Breast epithelium (tissue), 4 donors: ENCODE measurements at places on chromosomes 4 and X.

- no peak overlapping the region for H3K4me3 ChIP-seq
- H3K4me1 ChIP-seq, result no peaks in the 10 kb centered on the region
- no peak overlapping the region for H3K27ac ChIP-seq
- H3K27me3 ChIP-seq, result no peaks in the 10 kb centered on the region
- H3K36me3 ChIP-seq, result no peaks in the 10 kb centered on the region
Observed at GRCh38 chrX:76850851-76851250, 423.3 kb downstream of the MAGEE1 start.

- no peak for DNase-seq
- no peak overlapping the region for H3K4me3 ChIP-seq
- H3K4me1 ChIP-seq, result no peaks in the 10 kb centered on the region
- H3K27me3 ChIP-seq, result no peaks in the 10 kb centered on the region
- no peak overlapping the region for H3K27ac ChIP-seq
- H3K36me3 ChIP-seq, result no peaks in the 10 kb centered on the region
Observed at GRCh38 chr4:183885205-183885720, 19.8 kb upstream of the STOX2 start.

GRCh38 chrX:98432413-98432812, 1548.7 kb downstream of the RPA4 start:
- no peaks in the 10 kb centered on the region for H3K36me3 ChIP-seq
- H3K4me1 ChIP-seq, result no peaks in the 10 kb centered on the region

DNA sequence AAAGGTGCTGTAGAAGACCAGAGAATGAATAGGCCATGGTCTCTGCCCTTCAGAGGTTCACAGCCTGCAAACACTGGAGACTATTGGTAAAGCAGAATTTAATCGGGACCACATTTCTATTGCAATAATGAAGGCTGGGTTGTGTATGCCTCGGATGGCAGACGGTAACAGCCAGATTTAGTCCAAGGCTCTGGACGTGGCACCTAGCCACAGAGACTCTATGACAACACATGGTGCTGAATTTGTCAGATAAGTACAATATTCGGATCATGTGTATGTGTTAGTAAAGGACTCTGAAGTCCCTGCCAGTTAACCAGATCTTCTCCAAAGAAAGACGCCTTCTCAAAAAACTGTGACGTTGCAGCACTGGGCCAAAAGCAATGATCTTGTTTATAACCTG, 129.0 kb downstream of the DCTD start:
- no peak for DNase-seq
- H3K4me3 ChIP-seq, result no peak overlapping the region
- H3K27ac ChIP-seq, result no peak overlapping the region
- no peaks in the 10 kb centered on the region for H3K27me3 ChIP-seq

DNA sequence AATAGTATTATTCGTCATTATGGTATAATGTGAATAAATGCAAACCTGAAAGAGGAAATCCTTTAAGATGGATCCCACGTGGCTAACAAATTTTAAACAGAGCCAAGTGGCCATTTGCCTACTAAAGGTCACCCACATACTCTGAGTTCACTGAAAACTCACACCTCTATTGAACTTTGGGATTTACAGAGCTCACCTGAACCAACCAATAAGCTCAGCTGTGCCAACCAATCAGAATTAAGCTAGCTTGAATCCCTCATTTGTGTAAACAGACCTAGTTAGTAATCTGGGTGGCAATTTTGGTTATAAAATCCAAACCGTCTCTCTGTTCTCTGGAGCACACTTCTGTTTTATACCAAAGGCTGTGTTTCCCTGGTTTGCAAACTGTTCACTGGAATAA, 5.4 kb upstream of the NUDT9 start:
- DNase-seq, result no peak
- H3K27me3 ChIP-seq, result no peaks in the 10 kb centered on the region
- no peaks in the 10 kb centered on the region for H3K36me3 ChIP-seq
- H3K27ac ChIP-seq, result no peak overlapping the region

DNA sequence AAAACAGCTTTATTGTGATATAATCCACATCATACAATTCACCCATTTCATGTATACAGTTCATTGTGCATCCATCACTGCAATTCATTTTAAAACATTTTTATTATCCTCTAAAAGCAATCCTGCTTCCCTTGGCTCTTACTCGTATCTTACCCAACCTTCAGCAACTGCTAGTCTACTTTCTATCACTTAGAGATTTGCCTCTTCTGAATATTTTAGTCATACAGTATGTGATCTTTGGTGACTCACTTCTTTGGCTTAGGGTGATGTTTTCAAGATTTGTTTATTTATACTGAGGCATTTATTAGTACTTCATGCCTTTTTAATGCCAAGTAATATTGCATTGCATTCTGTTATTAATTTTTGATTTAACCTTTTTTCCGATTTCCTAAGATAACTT, 15.0 kb upstream of the MSMO1 start:
- no peak for DNase-seq
- no peak overlapping the region for H3K4me3 ChIP-seq
- H3K27ac ChIP-seq, result no peak overlapping the region
- no peaks in the 10 kb centered on the region for H3K4me1 ChIP-seq
- no peaks in the 10 kb centered on the region for H3K36me3 ChIP-seq

DNA sequence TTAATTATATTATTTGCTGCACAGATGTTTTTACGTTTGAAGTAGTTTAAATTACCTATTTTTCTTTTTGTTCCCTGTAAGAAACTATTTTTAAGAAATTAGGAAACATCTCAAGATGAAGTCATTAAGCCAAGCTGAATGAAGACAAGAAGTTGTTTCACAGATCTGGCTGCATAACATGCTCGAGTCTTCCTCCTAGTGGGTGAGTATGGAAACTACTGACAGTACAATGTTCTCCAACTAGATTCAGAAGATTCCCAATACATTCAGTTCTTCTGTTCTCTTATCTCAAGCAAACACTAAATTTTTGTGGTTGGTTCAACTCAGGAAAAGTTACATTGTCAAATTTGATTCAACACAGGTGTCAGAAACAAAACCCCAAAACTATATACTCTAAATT, 256.8 kb upstream of the VCX start:
- no peaks in the 10 kb centered on the region for H3K4me1 ChIP-seq
- no peak overlapping the region for H3K4me3 ChIP-seq
- H3K27ac ChIP-seq, result no peak overlapping the region
- DNase-seq, result no peak
- no peaks in the 10 kb centered on the region for H3K36me3 ChIP-seq

DNA sequence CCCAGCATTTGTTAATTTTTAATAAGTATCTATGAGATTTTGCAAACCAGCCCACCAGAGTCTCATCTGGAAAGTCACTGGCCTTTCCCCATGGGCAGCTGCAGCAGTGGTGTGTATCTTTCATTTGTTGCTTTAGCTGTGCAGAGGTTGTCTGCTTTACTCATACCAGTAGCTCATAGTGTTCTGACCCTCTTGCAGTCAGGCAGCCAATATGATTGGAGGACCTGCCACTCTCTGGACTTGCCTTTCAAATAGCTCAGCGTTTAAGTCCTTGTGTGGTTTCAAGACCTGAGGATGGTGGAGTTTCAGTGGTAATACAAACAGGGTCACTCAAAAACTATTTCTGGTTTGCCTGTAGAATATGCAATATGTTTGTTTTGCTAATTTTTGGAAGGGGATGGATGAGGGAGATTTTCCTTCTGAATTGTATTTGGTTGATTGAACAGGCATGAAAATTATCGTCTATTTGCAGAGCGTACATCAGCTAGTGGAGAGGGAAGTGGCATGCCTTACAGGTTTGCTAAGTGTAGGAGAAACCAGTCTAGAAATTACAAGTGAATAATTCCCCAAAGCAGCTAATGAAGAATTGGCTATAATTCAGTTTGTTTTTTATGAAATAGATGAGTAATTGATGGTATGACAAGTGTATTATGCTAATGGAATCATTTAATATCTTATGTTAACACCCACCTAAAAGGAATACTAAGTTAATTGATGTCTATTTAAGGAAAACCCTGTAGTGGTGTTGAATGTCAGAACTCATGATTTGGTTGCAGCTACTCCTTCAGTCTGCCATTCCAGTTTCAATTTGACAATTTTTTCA, 8.9 kb downstream of the POLA1 start:
- no peaks in the 10 kb centered on the region for H3K36me3 ChIP-seq
- H3K4me3 ChIP-seq, result no peak overlapping the region
- peaks cover 6% of the 10 kb centered on the region for H3K27me3 ChIP-seq
- H3K27ac ChIP-seq, result no peak overlapping the region
- H3K4me1 ChIP-seq, result no peaks in the 10 kb centered on the region

DNA sequence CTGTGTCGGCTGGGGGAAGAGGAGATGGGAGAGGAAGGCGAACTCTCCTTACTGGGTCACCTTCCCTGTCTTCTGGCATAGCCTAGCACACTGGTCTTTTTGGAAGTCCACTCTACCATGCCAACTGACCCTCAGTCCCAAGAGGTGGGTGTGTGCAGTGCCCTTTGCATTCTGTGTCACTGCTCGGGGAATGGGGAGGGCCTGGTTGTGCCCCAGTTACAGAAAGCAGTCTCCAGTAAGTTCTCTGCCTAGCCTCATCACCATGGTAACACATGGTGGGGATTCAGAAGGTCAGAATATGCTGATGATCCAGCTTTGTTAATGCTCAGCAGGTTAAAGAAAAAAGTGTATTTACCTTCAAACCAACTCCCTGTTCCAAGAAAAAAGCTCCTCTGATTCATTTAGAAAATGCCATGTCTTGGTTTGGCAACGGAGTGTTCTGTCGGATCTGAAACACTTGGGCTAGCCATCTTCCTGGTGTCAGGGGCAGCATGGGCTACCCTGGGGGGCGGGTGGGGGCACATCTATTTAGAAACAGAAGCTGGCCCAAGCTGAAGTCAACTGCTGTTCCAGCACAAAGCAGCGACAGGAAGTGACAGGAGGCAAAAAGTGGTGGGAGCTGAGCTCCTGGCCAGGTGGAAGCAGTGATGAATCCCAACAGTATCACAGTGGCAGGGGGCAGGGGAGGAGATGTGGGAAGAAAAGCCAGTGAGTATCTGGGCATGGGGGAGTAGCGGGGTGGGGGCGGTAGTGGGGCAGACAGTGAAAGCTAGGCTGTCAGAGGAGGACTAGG, 37.0 kb downstream of the NSG1 start:
- H3K4me1 ChIP-seq, result no peaks in the 10 kb centered on the region
- DNase-seq, result no peak
- no peak overlapping the region for H3K4me3 ChIP-seq
- H3K36me3 ChIP-seq, result no peaks in the 10 kb centered on the region

GRCh38 chr4:15891312-15891711, 47.2 kb downstream of the FGFBP1 start:
- no peak overlapping the region for H3K4me3 ChIP-seq
- no peak for DNase-seq
- no peaks in the 10 kb centered on the region for H3K36me3 ChIP-seq

DNA sequence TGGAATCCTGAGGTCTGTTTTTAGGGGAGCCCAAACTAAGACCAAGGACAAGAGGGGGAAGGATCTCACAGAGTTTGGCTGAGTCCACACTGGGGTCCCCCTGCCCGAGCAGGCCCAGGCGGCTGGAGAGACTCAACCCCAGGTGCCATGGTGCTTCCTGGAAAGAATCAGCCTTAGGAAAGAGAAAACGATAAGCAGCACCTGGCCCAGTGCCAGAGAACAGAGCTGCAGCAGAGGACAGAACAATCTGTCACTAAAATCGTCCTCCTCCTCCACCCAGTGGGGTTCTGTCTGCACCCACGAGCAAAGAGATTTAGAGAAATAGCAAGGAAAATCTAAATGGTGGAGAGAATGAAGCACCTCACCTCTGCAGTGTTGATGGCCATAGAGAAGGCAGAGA, 470.5 kb downstream of the BCOR start:
- peaks cover 62% of the 10 kb centered on the region for H3K27me3 ChIP-seq
- no peak overlapping the region for H3K27ac ChIP-seq
- no peaks in the 10 kb centered on the region for H3K36me3 ChIP-seq
- no peak overlapping the region for H3K4me3 ChIP-seq

DNA sequence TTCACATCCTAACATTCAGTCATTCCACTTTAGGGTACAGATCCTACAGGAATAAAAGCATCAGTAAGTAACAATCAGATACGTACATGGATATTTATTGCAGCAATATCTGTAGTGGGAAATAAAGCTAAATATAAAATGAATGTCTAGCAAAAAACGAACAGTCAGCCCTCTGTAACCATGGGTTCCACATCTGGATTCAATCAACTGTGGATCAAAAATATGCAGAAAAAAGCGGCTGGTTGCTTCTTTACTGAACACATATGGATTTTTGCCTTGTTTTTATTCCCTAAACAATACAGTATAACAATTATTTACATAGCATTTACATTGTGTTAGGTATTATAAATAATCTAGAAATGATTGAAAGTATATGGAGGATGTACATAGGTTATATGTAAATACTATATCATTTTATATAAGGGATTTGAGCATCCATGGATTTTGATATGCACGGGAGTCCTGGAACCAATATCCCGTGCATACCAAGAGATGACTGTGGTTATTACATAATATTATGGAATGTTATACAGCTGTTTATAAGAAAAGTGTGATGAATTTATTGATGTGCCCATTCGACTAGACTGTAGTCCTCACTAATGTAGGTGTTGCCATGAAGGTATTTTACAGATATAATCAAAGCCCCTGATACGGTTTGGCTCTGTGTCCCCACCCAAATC, 132.8 kb downstream of the ARHGEF9 start:
- no peak for DNase-seq
- H3K4me3 ChIP-seq, result no peak overlapping the region
- no peaks in the 10 kb centered on the region for H3K27me3 ChIP-seq

DNA sequence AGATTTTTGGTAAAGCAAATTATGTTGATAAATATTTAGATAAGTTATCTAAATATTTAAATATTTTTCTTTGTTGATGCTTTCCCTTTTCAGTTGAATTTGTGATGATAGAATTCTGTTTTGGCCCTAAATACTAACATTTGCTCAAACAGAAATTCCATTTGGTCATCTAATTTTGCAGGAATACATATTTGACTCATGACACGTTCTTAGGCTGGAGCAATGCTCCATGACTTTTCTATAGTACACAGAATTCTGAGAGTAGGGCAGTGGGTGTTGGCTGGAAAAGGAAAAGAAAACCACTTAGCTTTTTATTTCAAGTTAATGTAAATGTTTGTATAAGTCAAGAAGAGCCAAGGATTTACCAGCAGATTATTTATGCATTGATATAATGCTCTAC, 58.6 kb upstream of the GK2 start:
- no peaks in the 10 kb centered on the region for H3K36me3 ChIP-seq
- no peak overlapping the region for H3K4me3 ChIP-seq
- no peaks in the 10 kb centered on the region for H3K4me1 ChIP-seq
- no peak overlapping the region for H3K27ac ChIP-seq

- H3K4me3 ChIP-seq, result no peak overlapping the region
- peak overlapping the region; percentile 76 for H3K27ac ChIP-seq
- H3K4me1 ChIP-seq, result no peaks in the 10 kb centered on the region
- no peak for DNase-seq
Observed at GRCh38 chr4:88320780-88321373, 36.5 kb upstream of the PPM1K start.

DNA sequence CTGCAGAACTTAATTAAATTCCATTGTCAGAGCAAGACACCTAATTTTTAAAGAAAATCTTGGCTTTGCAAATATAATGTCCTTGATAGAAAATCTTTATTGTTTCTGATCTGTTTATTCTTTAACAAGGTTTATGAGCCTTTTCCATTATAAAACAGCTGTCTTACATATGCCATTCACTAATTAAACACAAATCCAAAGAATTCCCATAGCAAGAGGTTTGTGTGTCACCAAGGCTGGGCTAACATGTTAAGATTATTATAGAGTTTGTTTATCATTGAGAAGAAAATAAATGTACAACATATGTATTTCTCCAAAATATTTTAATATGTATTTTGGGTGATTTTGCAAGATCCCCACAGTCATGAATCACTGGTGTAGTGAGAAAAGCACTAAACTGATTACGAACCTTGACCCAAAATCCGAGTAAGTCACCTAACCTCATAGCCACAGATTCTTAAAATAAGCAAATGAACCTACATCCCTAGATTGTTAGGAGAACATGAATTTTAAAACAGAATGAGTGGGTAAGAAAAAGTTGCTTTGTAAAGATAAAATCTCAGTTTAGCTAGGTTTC, 694.8 kb upstream of the INTU start:
- no peaks in the 10 kb centered on the region for H3K4me1 ChIP-seq
- H3K27me3 ChIP-seq, result no peaks in the 10 kb centered on the region
- DNase-seq, result no peak
- H3K36me3 ChIP-seq, result no peaks in the 10 kb centered on the region
- no peak overlapping the region for H3K27ac ChIP-seq
